ENCODE measurements at places on chromosomes 12 and 14.

GRCh38 chr12:3882896-3883564 lies 9.8 kb upstream of the PARP11 start:
- peak; percentile 42 for DNase-seq

DNA sequence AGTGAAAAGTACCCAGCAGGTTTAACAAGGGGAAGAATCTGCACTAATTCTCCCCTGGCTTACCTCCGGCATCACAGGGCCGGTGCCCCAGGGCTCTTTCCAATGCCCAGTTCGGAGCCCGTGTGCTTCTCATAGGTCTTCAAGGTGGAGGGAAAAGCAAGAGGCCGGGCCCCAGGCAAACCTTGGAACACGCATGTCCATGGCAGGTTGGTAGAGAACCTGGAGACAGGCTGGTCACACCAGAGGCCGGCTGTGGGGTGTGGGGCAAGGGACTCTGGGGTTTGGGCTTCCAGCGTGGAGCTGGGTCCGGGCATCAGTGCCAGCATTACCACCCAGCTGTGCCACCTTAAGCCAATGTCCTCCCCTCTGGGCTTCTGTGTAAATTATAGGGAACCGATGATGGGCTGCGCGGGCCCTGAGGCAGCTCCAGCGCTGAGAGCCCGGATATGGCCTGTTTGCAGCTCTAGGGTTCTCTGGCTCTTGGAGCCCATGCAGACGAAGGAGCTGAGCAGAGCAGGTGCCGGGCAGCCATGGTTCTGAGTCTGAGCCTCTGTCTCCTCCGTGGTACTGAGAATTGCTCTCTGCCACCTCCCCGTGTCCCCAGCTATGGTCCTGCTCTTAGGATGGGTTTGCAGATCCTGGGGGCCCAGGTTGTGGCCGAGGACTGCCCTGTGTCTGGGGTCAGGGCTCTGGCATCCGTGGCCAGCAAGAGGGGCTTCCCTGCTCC lies 197.0 kb upstream of the C14orf180 start:
- DNase-seq, result no peak

- DNase-seq, result peak; percentile 46
These were observed 1.7 kb downstream of the ARHGAP9 start for GRCh38 chr12:57477710-57478681.

DNA sequence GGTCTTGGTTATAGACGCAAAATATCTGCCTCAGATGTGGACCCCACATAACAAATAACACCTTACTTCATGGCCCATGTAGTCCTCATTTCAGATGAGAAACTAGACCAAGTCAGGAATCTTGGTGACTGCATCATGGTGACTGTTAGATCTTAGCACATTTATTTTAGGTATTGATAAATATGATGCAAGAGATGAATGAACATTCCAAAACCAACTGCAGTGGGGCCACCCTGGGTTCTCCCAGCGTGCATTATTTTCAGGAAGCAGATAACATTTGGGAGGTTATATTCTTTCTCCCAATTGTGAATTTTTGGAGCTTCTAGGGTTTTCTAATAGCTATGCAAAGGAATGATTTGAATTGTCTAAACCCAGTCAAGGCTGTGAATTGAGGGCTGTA lies 55.2 kb upstream of the PTGR2 start:
- DNase-seq, result no peak

DNA sequence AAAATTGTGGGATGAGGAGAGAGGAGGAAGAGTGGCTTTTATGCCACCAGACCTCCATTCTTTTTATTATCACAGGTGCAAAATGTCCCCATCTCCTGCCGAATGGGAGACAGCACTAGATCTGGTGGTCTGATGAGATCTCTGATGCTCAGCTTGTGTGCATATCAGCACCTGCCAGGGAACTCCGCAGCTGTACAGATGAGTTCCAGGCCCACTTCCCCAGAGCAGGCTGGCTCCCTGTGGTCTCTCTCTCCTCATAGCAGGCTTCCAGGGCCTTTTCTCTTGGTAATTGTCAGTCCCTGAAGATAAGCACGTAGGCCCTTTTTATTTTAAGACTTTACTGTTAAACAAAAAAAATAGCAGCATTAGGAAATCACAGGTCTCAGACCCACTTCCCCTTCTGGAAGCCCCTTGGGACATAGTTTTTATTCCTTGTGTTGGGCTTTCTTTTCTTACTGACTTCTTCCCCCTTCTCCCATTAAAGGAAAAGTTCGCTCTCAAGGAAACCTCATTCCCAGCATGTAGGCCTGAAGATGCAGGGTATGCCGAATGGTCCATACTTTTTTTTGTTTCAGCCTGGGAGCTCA lies 4.5 kb upstream of the TBC1D30 start:
- DNase-seq, result no peak

Measured in germinal center (tissue), 1 donor.